ENCODE measurements at places on chromosomes 5 and 9.

- no peak overlapping the region for H3K4me3 ChIP-seq
- no peak for DNase-seq
- no peaks in the 10 kb centered on the region for H3K36me3 ChIP-seq
- no peaks in the 10 kb centered on the region for H3K27me3 ChIP-seq
- no peak overlapping the region for H3K27ac ChIP-seq
Observed at GRCh38 chr9:14207352-14207995, 106.5 kb downstream of the NFIB start.

GRCh38 chr5:81516091-81516490, 122.2 kb upstream of the ACOT12 start:
- H3K4me3 ChIP-seq, result no peak overlapping the region
- H3K27ac ChIP-seq, result no peak overlapping the region
- DNase-seq, result no peak
- no peaks in the 10 kb centered on the region for H3K36me3 ChIP-seq
- no peaks in the 10 kb centered on the region for H3K27me3 ChIP-seq

DNA sequence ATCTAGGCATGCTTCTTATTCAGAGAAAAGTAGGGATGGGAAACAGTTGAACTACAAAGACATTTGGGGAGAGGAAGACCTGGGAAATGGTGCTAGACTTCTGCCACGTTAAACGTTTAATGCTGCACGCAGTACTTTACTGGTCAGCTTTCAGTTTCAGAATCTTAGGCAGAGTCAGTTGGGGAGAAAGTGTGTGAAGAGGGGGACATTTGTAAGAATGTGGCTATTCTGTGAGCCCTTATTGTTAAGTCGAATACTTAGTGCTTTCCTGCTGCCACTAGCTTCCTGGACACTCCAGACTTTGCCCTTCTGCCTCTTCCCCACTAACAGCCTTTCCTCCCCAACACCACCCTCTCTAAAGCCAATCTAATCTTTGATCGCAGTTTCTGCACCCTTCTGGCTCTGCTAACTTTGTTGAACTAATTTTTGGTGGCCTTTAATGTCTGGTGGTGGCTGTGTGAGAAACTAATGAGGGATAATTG, 6.1 kb downstream of the CYSTM1 start:
- H3K4me3 ChIP-seq, result no peak overlapping the region
- H3K36me3 ChIP-seq, result no peaks in the 10 kb centered on the region
- peak overlapping the region; percentile 4 for H3K27ac ChIP-seq
- no peaks in the 10 kb centered on the region for H3K27me3 ChIP-seq
- DNase-seq, result no peak

- no peaks in the 10 kb centered on the region for H3K27me3 ChIP-seq
- no peak for DNase-seq
- H3K4me3 ChIP-seq, result no peak overlapping the region
- no peaks in the 10 kb centered on the region for H3K4me1 ChIP-seq
Observed at GRCh38 chr9:115770521-115770920, 383.1 kb upstream of the PAPPA start.

Data from esophagus squamous epithelium (tissue), 5 donors.